ENCODE measurements at places on chromosomes 3 and 15.
A peak's percentile ranks its signal among the peaks of the same experiment; 100 is the strongest.

GRCh38 chr3:114435386-114436115, 141.7 kb downstream of the TIGIT start:
- DNase-seq: no peak

- DNase-seq: no peak
Observed at GRCh38 chr3:116046350-116046749, 398.9 kb downstream of the LSAMP start.

DNA sequence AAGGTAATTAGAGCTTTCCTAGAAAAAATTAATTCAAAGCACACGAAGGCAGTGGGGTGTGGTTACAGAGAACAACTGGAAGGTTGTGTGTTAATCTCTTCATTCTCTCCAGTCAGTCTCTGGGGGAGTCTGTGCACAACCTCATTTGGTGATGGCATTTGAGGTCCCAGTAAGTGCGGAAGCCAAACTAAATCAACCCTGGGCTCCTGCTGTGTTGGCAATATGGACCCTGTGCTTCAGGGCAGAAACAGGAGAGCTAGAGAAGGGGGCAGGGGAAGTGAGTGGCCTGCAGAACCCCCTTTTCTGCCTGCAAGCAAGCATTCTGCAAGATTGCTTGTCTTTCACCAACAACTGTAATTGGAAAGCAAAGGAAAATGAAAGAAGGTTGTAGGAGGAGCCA, 195.9 kb upstream of the ST8SIA2 start:
- no peak for DNase-seq

DNA sequence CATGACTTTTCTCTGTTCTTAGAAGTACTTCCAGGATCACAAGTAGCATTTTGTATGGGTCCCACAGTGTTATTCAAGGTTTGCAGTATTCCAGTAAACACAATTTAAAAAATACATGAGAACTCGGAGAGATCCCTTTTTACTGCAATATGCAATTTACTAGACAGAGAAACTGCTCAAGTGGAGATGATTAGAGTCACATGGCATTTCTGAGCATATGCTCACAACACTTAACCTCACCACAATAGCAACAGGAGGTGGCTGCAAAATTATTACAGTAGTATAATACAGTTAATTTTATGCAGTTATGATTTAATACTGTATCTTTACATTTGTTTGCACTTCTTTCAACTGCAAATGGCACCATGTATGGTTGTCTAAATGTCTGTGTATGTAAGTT, 87.5 kb downstream of the PIK3CB start:
- DNase-seq: no peak

DNA sequence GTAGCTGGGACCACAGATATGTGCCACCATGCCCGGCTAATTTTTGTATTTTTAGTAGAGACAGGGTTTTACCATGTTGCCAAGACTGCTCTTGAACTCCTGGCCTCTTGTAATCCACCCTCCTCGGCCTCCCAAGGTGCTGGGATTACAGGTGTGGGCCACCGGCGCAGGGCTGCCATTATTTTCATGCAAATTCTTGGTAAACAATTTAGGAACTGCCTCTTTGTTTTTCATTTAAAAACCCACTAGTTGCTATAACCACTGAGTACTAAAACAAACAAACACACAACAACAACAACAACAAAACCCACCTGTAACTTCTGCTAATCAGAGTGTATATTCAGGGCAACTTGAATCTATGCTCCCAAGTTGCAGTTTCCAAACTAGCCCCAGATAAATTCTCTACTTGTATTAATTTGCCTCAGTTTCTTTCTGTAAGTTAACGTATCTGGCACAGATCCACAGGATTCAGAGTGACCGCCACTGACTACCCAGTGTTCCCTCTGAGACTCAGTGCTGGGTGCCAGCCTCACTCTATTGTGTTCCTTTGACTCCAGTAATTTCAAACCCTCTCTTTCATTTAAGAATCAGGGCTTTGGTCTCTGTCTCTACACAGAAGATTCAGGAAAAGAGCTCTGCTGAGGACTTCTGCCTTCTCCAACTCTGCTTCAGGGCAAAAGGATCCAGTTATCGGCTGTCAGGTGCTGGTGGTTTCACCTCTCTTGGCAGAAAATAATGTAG, 18.6 kb upstream of the ZNF710 start:
- DNase-seq: no peak

- peak; percentile 41 for DNase-seq
Observed at GRCh38 chr15:44102675-44103254, 92.3 kb downstream of the FRMD5 start.

GRCh38 chr3:52253314-52254304, 8.1 kb downstream of the PPM1M start:
- DNase-seq: no peak

DNA sequence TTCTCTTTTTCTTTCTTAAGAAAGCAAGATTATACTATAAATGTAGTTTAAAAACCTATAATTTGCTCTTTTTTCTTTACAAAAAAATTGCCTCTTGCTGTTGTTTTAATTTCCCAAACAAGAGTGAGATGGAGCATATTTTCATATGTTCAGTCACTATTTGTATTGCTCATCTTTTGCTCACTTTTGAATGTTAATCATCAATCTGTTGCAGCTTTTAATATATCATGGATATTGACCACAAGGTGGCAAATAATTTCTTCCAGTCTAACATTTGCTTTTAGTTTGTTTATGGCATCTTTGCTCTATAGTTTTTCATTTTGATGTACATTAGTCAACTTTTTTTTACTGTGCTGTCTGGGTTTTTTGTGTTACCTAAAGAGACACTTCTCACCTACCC, 112.6 kb upstream of the THRB start:
- DNase-seq: no peak

DNA sequence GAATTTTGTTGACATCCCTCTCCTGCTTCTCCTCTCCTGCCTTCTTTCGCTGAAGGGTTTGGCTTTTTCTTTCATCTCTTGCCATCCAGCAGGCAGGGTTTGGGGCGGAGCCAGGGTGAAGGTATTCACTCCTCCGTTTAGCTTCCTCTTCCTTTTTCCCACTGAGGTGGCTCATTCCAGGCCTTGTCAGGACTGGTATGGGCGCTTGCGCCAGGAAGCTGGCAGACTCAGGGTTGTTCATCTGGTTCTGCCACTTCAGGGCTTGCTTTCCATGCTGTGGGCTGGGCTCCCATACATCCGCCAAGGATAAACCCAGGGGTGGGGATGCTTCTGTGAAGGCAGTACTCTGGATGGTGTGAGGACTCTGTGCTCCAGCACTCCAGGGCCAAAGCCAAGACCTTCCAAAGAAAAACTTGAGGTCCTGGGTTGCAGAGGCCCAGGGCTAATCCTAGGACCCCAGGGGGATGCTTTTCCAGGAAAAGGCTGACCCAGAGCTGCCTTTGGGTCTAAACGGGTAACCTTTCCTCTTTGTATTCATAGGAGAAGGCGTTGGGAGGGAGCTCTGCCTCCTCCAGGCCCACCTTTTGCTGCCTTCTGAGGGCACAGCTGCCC, 7.7 kb upstream of the AMOTL2 start:
- DNase-seq: no peak

All from SW 1271 (cell line).